ENCODE measurements at places on chromosomes 1 and 21.

DNA sequence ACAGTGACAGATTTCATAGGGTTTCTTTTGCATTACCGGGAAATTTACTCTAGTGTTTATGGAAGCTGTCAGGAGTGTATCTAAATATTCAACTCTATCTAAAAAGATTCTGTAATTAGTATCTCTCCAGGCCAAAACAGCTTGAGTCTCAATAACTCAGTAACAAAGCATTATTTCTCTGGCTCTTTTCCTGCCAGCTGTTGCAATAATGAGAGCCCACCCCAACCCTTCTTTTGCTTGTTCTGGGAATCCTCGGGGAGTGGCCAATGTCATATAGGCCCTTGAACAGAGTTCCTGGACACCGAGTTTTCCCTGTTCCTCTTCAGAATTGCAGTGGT, 120.1 kb upstream of the SGIP1 start:
- DNase-seq = no peak

GRCh38 chr1:91693557-91693956, 192.4 kb downstream of the TGFBR3 start:
- DNase-seq = no peak

DNA sequence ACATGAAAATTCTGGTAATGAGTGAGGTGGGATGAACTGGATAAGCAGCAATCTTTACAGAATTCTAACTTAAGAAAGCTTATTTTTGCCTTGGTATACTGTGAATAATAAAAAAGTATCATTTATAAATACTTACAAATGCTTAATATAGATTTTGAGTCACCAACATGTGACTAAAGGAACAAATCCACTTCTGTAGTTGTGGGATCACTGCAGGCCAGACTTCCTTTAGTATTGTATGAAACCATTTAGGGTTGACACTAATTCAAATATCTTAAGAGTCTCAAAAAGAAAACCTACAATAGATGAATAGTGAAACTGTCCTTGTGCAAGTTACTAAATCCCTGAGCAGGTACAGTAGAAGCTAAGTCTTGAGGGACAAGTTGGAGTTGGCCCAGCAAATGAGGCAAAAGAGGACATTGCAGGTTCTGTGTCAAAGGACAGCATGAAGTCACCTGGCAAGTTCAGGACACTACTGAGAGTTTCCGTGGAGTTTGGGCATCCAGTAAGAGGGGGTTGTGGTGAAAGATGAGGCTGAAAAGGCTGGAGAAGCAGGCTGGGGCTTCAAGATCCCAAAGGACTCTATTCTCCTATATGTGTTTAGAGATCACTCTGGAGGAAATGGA, 5.9 kb upstream of the THEM4 start:
- no peak for DNase-seq

- DNase-seq = no peak
Observed at GRCh38 chr1:32733582-32734321, 31.2 kb upstream of the SYNC start.

- no peak for DNase-seq
Observed at GRCh38 chr1:40736085-40736531, 44.6 kb downstream of the NFYC start.

DNA sequence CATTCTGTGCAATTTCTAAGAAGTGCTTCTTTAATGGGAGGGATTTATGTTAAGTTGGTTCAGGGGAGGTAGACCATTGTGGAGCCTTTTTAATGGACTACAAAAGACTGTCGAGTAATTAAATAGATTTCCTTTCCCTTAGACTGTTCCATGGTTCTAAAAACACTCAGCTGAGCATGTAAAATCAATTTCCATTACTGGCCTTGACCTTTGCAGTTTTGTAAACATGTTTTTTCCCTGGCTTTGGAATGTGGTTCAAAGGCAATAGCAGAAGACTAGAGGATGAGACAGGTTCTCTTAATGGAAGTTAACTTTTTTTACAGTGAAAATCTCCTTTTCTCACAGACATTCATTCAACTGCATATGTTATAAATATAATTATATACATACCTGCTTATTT, 37.6 kb upstream of the BTG3 start:
- DNase-seq = no peak

- no peak for DNase-seq
Observed at GRCh38 chr21:38492007-38492406, 6.3 kb downstream of the ERG start.

DNA sequence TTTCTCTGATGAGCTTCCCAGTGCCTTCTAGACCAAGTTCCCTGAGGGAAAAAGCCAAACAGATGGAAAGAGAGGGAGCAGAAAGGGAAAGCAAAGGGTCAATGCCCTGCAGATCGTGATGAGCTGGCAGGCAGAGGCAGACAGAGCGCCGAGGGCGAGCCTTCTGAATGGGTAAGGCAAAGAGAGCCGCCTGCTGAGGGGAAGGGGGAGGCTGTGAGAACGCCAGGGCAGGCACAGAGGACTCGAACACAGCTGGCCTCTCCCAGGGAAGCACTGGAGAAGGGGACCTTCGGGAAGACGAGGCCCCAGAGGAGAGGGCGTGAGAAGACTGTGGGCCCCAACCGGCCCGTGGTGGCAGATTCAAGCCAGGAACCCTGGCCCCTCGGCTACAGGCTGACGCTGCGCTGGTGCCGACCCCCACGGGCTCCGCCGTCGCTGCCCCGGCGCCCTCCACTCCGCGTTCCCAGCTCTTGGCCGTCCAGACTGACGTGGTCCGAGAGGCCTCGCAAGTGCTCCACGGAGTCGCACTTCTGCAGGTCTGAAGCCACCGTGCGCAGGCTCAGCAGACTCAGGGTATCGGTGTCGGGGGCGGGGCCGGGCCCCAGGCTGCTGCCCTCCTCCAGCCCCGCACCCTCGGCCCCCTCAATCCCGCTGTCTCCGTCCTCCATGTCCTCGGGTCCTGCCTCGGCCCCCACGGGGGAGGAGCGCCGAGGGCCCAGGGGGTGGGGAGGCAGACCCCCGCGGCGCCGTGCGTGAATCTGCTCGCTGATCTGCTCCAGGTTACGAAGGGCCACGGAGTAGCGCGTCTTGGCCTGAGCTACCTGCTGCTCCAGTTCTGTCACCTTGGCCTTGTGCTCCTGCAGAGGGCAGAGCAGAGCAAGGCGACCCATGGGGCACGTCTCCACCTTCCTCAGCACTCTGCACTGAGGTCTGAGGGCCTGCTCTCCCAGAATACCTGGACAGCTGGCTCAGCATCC, 13.9 kb downstream of the SH3BP5L start:
- DNase-seq = no peak

- no peak for DNase-seq
Observed at GRCh38 chr1:45960930-45961715, 157.7 kb downstream of the MAST2 start.

DNA sequence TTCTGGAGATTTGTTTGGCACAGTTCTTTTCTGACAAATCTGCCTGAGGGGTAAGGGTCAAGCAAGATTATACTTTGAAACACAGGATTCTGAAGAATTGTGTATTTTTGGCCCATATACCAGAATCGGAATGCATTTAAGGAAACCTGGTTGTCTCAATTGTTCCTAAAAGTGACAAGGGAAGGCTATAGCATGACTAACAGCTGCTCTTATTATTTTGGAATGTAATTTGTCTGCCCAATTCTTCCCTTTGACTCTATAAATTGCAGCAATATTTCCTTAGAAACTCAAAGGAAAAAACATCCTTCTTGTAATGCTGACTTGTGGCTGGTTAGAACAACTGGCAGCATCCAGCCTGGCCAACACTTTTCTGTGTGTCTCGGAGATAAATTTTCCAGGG, 15.8 kb upstream of the VCAM1 start:
- DNase-seq = no peak

- DNase-seq = no peak
Observed at GRCh38 chr1:245154429-245155271, at the start of gene KIF26B. TSS of gene KIF26B (plus strand) at chr1:245154985. CDS start at chr1:245155425, 440 bp downstream.

DNA sequence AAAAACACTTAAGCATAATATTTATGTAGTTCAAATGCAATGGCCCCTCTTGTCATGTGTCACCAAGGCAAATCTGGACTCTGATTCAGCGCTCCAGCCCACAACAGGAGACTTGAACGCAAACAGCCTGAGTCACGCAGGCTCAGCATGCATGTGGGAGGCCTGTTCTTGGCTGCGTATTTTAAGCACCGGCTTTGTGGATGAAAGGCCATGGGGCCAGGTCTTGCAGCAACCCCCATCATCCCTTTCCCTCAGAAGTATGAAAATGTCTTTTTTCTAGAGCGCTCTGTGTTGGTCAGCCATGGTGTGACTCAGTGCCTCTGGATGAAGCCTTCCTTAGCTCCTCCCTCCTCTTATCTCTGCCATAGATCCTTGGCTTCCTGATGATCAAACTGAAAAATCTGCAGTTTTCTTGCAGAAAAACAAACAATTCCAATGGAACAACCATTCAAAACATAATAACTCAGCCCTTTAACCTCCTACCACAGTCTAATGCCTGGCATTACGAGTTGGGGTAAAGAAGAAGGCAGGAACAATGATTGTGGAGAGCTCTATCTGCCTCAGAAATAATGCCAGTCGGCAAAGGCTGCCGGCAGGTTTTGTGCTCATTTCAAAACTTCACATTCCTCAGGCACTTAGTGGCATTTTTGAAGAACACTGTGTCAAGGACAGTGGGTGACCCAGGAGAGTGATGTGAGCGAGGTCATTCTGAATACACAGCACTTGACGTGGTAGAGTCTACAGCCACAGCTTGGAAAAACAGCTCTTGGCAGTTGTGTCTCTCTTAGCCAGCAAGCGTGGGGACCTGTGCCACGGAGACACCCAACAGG, 167.5 kb downstream of the CLIC6 start:
- DNase-seq = peak; percentile 46

- DNase-seq = no peak
Observed at GRCh38 chr1:62687421-62687902, 724 bp downstream of the DOCK7 start.

DNA sequence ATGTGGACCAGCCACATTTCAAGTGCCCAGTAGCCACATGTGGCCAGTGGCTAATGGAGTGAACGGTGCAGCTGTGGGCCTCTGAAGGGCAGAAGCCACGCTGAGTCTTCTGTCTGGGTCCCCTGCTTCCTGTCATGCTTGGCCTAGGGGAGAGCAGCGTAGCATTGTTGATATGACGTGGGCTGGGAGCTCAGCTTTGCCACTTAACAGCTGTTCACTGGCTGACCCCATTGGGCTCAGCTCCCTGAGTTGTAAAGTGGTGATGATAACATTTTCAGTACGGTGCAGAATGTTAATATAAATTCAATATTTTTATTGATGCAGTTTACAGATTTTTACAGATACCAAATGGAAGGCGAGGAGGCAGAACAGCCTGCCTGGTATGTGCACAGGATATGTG, 4.5 kb downstream of the PODN start:
- no peak for DNase-seq

- DNase-seq = no peak
Observed at GRCh38 chr1:174666248-174666647, 218.5 kb downstream of the GPR52 start.

GRCh38 chr1:171185091-171185490, at the start of gene FMO2:
TSS of gene FMO2 (plus strand) at chr1:171185300. CDS start at chr1:171185714, 414 bp downstream.
- no peak for DNase-seq

- DNase-seq = no peak
Observed at GRCh38 chr1:220250681-220251080, 21.6 kb downstream of the RAB3GAP2 start.

- DNase-seq = no peak
Observed at GRCh38 chr1:150810958-150811659, 3.0 kb upstream of the CTSK start.

DNA sequence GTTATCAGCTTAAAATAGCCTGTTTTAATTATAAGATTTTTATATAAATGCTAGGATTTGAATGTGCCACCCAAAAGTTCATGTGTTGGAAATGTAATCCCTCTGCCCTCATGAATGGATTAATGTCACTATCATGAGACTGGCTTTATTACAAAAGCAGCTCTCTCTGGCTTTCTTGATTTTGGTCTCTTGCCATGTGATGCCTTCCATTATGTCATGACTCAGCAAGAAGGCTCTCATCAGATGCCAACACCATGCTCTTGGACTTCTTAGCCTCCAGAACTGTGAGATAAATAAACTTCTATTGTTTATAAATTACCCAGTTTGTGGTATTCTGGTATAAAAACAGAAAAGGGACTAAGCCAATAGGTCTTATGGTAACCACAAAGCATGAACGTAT, 6.9 kb upstream of the PRSS38 start:
- DNase-seq = no peak

DNA sequence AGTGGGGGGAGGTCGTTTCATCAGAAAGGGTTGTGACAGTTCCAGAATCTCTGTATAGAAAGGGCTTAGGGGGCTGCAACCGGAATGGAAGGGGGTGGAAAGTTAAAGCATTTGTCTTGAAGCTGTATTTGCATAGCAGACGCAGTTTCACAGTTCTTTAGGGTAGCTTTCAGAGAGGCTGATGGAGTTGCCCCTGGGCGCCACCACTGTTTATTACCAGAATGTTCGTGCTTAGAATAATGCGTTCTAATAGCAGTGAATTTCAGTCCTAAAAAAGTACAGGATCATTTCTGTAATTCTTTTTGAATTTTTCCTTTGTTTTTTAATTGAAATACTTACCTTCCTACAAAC, 1.3 kb downstream of the EXO1 start:
- DNase-seq = no peak

DNA sequence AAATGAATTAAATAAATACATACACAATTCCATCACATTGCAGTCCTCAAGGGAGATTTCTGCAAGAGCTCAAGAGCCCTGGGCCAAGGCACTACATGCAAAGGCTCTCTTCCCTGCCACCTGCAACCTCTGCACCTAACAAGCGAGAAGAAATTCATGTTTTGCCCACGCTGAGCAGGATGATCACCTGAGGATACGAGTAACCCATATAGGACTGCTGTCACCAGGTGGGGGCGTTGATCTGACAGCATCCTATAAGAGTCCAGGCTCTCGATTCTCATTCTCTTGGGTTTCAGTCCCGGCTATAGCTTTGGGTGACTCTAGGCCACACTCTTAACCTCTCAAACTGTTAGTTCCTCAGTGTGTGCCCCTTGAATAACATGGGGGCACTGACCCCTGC, 18.7 kb upstream of the SPOCD1 start:
- DNase-seq = peak; percentile 19

- DNase-seq = peak; percentile 84
Observed at GRCh38 chr1:31587720-31588423, 11.6 kb downstream of the TINAGL1 start.

DNA sequence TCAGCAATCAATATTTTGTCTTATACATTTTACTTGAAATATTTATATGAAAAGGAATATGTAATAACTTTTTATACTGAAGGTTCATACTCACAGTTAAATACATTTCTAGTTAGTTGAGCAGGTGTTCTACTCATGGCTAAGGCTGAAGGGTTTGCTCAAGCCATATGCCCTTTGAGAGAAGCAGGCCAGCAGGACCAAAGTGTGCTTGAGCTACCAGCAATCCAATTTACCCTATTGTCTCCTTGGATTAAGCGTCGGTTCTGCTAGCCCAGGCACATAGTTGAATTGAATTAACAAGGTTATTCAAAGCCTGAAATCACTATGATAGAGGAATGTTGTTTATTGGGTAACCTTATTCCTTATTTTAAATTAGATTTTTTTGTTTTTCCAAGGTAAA, 151.5 kb upstream of the BACE2 start:
- no peak for DNase-seq

- DNase-seq = no peak
Observed at GRCh38 chr21:24897883-24898282, 709.4 kb downstream of the MRPL39 start.

GRCh38 chr1:211469938-211470529, 21.9 kb downstream of the RD3 start:
- peak; percentile 88 for DNase-seq

GRCh38 chr1:214143006-214143992, 137.7 kb upstream of the SMYD2 start:
- no peak for DNase-seq
